ENCODE measurements at places on chromosomes 5 and 9. TPM values are rescaled to one million over a fixed set of nuclear protein-coding genes. Genes with fewer than 3 reads are reported as not detected.

PCDHGB3 gene
- total RNA-seq: 4.4 TPM

RNF183 gene
- 3.6 TPM for total RNA-seq

SEMA5A gene
- total RNA-seq: 23.3 TPM

DMXL1 gene
- 57.7 TPM for total RNA-seq

TGFBI gene
- 78.5 TPM for total RNA-seq

All from kidney (tissue), 22 donors.